ENCODE measurements at places on chromosomes 2 and 18. TPM values are rescaled to one million over a fixed set of nuclear protein-coding genes. Genes with fewer than 3 reads are reported as not detected.

Gene WDR7
- polyA plus RNA-seq, result 9.8 TPM

Gene MOGAT1
- polyA plus RNA-seq, result not detected

Gene DPP4
- polyA plus RNA-seq, result 61.0 TPM

Gene CIAO1
- 65.2 TPM for polyA plus RNA-seq

Gene CXCR1
- polyA plus RNA-seq, result not detected

Gene TFCP2L1
- not detected for polyA plus RNA-seq

DNA sequence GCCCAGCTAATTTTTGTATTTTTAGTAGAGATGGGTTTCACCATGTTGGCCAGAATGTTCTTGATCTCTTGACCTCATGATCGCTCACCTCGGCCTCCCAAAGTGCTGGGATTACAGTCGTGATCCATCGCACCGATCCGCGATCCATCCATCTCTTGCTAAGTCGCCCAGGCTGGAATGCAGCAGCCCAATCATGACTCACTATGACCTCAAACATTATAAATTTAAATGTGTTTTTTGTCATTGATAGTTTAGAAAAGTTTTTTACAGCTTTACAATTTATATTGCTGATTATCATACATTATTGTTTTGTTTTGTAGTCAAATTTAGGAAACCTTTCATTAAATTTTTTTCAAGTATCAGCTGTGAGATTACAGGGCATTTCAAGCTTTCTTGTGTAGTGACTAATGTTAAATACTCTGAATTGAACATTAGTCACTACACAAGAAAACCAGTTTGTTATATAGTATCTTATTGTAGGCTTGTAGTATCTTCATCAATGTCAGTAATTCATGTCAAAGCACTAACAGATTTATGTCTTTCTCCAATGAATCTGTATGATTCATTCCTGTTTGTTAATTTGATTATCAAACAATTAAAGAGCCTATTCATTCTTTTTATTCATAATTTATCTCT is 37.5 kb downstream of the NR4A2 start:
- DNase-seq, result no peak

DNA sequence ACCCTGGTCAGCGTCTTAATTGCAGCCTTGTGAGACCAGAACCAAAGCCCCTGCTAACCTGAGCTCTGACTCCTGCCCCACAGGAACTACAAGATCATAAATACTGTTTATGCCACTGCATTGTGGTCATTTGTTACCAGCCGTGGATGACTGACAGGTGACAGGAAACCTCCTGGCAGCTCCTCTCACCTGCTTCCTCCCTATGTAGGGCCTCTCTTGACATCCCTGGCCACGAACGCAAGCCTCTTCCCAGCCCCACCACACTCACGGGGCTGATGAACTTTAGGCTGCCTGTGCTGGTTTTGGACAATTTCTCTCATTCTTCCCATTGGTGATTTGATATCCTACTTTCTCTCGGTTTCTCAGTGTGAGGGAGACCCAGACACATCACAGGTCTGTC is 357.2 kb upstream of the MYT1L start:
- DNase-seq, result no peak

DNA sequence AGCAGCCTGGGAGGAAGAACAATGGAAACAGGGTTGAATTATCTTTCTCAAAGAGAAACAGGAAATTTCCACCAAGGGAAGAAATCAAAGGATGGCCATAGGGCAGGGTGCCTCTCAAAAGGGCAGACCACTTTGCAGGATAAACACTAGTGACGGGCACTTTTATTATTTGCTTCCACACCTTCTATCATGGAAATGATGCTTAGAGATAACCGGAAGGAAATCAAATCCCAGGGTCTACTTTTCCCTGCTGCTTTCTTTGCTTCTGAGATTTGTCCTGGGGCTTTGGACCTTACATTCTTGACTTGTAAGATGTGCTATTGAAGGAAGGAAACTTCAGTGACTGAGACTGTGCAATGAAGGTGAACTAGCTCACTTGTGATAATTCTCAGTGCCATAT is 1.1 kb upstream of the SCN9A start:
- no peak for DNase-seq

DNA sequence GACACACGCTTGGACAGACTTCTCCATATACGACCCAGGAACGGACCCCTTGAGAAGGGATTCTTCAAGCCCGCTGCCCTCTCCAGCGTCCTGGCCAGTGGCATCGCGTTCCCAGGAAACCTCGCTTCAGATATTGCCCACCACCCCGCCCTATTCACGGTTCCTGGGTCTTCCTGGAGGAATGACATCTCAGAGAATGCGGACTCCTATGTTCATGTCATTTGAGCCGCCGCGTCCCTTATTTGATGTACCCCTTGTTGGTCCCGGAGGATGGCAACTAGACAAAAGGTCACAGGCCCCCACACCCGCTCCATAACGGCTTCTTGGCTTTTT is 588 bp upstream of the CCDC93 start:
- DNase-seq, result no peak

DNA sequence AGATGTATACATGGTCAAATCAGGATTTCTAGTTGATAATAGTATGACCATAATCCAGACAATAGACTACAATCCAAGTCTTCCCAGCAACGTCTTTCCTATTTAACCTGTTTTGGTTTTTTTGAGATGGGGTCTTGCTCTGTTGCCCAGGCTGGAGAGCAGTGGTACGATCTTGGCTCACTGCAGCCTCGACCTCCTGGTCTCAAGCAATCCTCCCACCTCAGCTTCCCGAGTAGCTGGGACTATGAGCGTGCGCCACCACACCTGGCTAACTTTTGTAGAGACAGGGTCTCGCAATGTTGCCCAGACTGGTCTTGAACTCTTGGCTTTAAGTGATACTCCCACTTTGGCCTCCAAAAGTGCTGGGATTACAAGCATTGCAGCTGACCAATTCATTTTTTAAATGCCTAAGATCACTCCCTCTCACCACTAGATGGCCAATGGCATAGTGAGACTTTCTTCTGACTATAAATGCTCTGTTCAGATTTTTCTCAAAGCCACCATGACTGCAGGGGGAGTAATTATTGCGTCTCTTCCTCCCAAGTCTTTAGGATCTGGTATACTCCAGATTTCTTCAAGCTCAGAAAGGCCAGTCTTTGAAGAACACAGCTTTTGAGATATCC is 47.6 kb downstream of the HNRNPLL start:
- DNase-seq, result no peak

DNA sequence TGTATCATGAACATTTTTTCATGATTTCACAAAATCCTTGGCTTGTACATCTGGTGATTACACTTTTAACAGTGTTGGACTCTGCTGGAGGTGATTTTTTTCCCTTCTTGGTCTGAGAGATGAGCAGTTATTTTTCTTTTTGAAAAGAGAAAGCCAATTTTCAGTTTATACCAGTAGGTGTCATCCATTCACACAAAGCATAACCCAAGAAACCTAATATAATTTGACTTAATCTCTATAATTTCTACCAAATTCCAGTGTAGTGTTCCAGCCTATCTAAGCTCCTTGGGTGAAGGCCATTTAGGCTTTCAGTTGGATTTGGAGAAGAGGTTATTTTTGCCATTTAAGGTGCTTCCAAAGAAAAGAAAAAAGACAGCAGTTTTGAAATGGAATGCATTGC is 7.7 kb upstream of the ICOS start:
- no peak for DNase-seq

GRCh38 chr18:57942493-57942892 is 101.5 kb upstream of the NEDD4L start:
- no peak for DNase-seq

Data from AG04450 (cell line).